Activated T-helper 17 cell treated with anti-CD3 and anti-CD28 coated beads, Interleukin-2, amount 50 U/mL, for 72 hours (primary cell): ENCODE measurements at places on chromosomes 12 and 14. TPM values are rescaled to one million over a fixed set of nuclear protein-coding genes. Genes with fewer than 3 reads are reported as not detected.
A peak's percentile ranks its signal among the peaks of the same experiment; 100 is the strongest.

GRCh38 chr12:52681526-52682380 is 1.5 kb upstream of the KRT1 start:
- ATAC-seq, result no peak

- no peak for ATAC-seq
These were observed 200.5 kb downstream of the GXYLT1 start for GRCh38 chr12:41944216-41944615.

- ATAC-seq, result peak; percentile 32
These were observed at the start of gene SMAGP for GRCh38 chr12:51270067-51270950. TSS of gene SMAGP (minus strand) at chr12:51270415. CDS start at chr12:51269278, 1,137 bp downstream.

Gene FITM1
- total RNA-seq, result not detected

GRCh38 chr12:51368640-51369517 is 22.3 kb downstream of the GALNT6 start:
- peak; percentile 97 for ATAC-seq

DNA sequence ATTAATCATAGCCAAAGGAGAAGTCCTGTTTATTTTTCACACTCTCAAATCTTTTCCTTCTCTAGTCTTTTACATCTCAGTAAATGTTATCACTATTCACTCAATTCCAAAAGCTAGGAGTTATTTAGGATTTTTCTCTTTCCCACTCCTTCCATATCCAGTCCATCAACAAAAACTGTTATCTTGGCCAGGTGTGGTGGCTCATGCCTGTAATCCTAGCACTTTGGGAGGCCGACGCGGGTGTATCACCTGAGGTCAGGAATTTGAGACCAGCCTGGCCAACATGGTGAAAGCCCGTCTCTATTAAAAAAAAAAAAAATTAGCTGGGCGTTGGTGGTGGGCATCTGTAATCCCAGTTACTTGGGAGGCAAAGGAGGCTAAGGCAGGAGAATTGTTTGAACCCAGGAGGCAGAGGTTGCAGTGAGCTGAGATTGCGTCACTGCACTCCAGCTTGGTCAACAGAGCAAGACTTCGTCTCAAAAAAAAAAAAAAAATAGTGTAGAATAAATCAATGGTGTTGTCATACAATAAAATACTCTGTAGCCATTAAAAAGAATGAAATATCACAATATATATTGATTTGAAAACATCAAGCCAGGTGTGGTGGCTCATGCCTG is 46.6 kb upstream of the FOXJ2 start:
- ATAC-seq, result no peak

Gene ZFYVE26
- total RNA-seq, result 17.0 TPM

- ATAC-seq, result no peak
These were observed 74.4 kb downstream of the DUSP16 start for GRCh38 chr12:12488296-12488695.

Gene RHEBL1
- total RNA-seq, result 12.2 TPM

GRCh38 chr14:69137843-69138535 is 14.9 kb downstream of the DCAF5 start:
- peak; percentile 81 for ATAC-seq

DNA sequence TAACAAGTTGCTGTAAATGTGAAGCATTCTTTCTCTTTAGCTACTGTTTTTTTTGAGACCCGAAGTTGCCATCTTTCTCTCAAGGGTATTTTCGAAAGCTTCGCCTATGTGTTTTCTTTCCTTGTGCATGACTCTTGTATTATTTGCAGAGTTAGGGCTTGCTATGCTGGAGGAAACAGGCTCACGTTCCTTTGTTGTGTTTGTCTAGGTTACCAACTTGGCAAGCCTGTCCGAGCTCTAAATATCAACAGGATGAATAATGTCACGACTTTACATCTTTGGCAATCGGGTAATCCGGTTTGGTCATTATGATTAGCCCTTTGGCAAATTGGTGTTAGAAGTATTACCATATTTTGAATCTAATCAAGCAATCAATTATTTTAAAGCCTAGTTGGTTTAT is 15.9 kb upstream of the ATP6V0A2 start:
- no peak for ATAC-seq

DNA sequence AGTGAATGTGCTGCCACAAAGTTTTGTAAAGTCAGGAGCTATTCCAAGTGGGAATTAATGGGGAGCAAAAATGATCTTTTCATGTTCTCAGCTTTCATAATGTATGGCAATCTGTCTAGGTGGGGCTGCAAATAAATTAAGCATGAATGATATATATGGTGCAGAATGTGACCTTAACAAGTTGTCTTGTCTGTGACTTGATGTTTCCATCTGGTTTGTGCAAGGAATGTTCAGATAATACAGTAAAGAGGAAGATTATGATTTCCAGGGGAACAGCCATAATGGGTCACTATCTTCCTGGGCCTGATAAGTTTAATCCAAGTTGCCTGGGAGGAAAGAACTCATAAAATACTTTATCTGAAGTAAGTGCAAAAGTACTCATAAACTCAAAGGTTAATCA is 1815.8 kb upstream of the FLRT2 start:
- ATAC-seq, result no peak

Gene POTEG
- not detected for total RNA-seq

Gene TSPAN19
- not detected for total RNA-seq

GRCh38 chr12:86551146-86551571 is 295.0 kb upstream of the MGAT4C start:
- no peak for ATAC-seq

DNA sequence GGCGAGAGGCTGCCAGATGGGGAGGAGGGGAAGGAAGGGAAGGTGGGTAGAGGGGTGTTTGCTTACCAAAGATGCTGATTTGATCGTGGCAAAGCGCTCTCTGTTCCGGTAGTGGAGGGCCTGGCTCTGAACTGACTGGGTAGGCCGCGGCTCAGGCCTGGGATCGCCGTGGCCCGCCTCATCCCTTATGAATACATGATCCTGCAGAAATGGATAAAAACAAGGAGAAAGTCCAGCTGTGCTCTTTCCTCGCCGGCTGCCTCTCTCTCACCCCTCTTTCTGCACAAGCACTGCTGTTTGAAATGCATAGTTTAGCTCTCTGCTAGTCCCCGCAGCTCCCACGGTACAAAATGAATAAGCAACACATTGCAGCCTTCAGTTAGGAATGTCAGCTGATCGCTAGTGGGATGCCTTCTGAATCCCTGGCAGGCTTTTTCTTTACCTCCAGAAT is 53.8 kb downstream of the PEBP1 start:
- ATAC-seq, result no peak

DNA sequence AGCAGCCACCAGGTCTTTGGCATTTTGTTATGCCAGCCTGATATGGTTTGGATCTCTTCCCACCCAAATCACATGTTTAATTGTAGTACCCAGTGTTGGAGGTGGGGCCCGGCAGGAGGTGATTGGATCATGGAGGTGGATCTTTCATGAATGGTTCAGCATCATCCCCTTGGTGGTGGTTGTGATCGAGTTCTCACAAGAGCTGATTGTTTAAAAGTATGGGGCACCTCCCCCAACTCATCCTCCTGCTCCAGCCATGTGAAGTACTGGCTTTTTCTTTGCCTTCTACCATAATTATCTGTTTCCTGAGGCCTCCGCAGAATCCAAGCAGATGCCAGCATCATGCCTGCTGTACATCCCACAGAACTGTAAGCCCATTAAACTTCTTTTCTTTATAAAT is 12.8 kb upstream of the PRKD1 start:
- no peak for ATAC-seq

Gene AKAP3
- 1.6 TPM for total RNA-seq

- ATAC-seq, result peak; percentile 28
These were observed at the start of gene LRRC74A for GRCh38 chr14:76826122-76826521. TSS of gene LRRC74A (plus strand) at chr14:76826408. CDS start at chr14:76826698, 290 bp downstream.

- no peak for ATAC-seq
These were observed 929.8 kb downstream of the DIO2 start for GRCh38 chr14:79281244-79282152.

- ATAC-seq, result no peak
These were observed 43.1 kb upstream of the EIF5 start for GRCh38 chr14:103290961-103291360.

Gene SMARCC2
- 104 TPM for total RNA-seq

DNA sequence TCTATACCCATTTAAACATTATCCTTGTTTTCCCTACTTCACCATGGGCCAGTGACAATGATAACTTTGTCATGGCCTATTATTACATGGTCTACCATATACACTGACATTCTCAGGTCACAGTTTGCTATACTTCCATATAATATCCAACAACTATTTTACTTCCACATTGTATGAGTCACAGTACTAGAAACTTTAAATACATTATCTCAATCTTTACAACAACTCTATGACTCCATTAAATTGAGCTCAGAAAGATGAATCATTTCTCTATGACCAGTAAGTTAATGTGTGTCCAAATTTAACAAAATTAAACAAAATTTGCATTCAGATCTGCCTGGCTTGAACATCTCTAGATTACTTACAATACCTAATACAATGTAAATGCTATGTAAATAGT is 93.9 kb downstream of the PLEKHG7 start:
- ATAC-seq, result no peak
